ENCODE measurements at places on chromosomes 3 and 15. TPM values are rescaled to one million over a fixed set of nuclear protein-coding genes. Genes with fewer than 3 reads are reported as not detected.
A peak's percentile ranks its signal among the peaks of the same experiment; 100 is the strongest.

GRCh38 chr3:122305818-122306621 is 19.0 kb upstream of the CSTA start:
- DNase-seq = no peak
- no peak overlapping the region for H3K4me3 ChIP-seq
- H3K36me3 ChIP-seq = no peaks in the 10 kb centered on the region
- no peak overlapping the region for H3K27ac ChIP-seq
- H3K27me3 ChIP-seq = no peaks in the 10 kb centered on the region
- no peaks in the 10 kb centered on the region for H3K4me1 ChIP-seq

- H3K27ac ChIP-seq = no peak overlapping the region
- no peak overlapping the region for H3K4me3 ChIP-seq
- H3K4me1 ChIP-seq = peaks cover 19% of the 10 kb centered on the region
- H3K27me3 ChIP-seq = no peaks in the 10 kb centered on the region
These were observed 248.6 kb downstream of the RPLP1 start for GRCh38 chr15:69701198-69701597.

- no peaks in the 10 kb centered on the region for H3K36me3 ChIP-seq
- no peak for DNase-seq
- H3K27ac ChIP-seq = no peak overlapping the region
- H3K4me3 ChIP-seq = no peak overlapping the region
These were observed 20.4 kb downstream of the ARPP21 start for GRCh38 chr3:35659768-35660167.

GRCh38 chr3:43971486-43971885 is 270.2 kb upstream of the TOPAZ1 start:
- no peaks in the 10 kb centered on the region for H3K4me1 ChIP-seq
- H3K36me3 ChIP-seq = no peaks in the 10 kb centered on the region
- DNase-seq = no peak
- H3K27me3 ChIP-seq = no peaks in the 10 kb centered on the region
- no peak overlapping the region for H3K4me3 ChIP-seq

- no peaks in the 10 kb centered on the region for H3K4me1 ChIP-seq
- H3K27ac ChIP-seq = no peak overlapping the region
- H3K4me3 ChIP-seq = no peak overlapping the region
- H3K36me3 ChIP-seq = no peaks in the 10 kb centered on the region
- H3K27me3 ChIP-seq = no peaks in the 10 kb centered on the region
These were observed 106.3 kb upstream of the ZBED2 start for GRCh38 chr3:111701292-111701906.

- no peaks in the 10 kb centered on the region for H3K27me3 ChIP-seq
- H3K4me3 ChIP-seq = no peak overlapping the region
- no peaks in the 10 kb centered on the region for H3K36me3 ChIP-seq
- peak overlapping the region; percentile 86 for H3K27ac ChIP-seq
- no peak for DNase-seq
These were observed 12.1 kb downstream of the SEMA3F start for GRCh38 chr3:50167069-50167840.

GRCh38 chr15:89179966-89180875 is 41.2 kb downstream of the RLBP1 start:
- peaks cover 37% of the 10 kb centered on the region for H3K36me3 ChIP-seq
- peaks cover 10% of the 10 kb centered on the region for H3K4me1 ChIP-seq
- no peak for DNase-seq
- no peak overlapping the region for H3K4me3 ChIP-seq
- no peak overlapping the region for H3K27ac ChIP-seq

GRCh38 chr3:128111147-128111546 is 12.5 kb downstream of the RUVBL1 start:
- H3K27me3 ChIP-seq = no peaks in the 10 kb centered on the region
- no peak overlapping the region for H3K27ac ChIP-seq
- no peaks in the 10 kb centered on the region for H3K36me3 ChIP-seq
- H3K4me1 ChIP-seq = peaks cover 11% of the 10 kb centered on the region
- H3K4me3 ChIP-seq = no peak overlapping the region

- no peaks in the 10 kb centered on the region for H3K27me3 ChIP-seq
- H3K36me3 ChIP-seq = peaks cover 31% of the 10 kb centered on the region
- H3K4me1 ChIP-seq = no peaks in the 10 kb centered on the region
- no peak overlapping the region for H3K4me3 ChIP-seq
- DNase-seq = no peak
These were observed 13.4 kb downstream of the IFT57 start for GRCh38 chr3:108208831-108209230.

GRCh38 chr3:45657853-45658252 is 31.3 kb upstream of the SACM1L start:
- H3K27me3 ChIP-seq = no peaks in the 10 kb centered on the region
- no peaks in the 10 kb centered on the region for H3K36me3 ChIP-seq
- H3K4me3 ChIP-seq = no peak overlapping the region
- H3K4me1 ChIP-seq = peaks cover 8% of the 10 kb centered on the region
- no peak overlapping the region for H3K27ac ChIP-seq
- DNase-seq = no peak

DNA sequence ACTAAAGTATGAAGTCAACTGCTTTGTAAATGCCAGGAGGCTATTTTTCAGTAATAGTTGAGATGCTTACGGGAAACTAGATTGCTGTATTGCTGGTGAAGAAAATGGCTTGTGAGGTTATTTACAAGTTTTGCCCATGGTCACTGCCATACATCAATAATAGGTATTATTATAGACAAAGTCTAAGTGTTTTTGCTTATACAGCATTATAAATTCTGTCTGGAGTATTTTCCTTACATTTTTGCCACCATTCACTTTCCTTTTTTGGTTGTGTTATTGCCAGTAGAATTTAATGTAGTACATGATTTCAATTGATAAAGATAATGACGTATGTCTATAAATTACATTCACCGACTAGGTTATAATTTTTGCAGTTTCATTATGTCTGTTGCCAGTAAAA is 114.2 kb downstream of the CDIN1 start:
- DNase-seq = no peak
- H3K4me3 ChIP-seq = no peak overlapping the region
- no peaks in the 10 kb centered on the region for H3K36me3 ChIP-seq
- H3K27me3 ChIP-seq = no peaks in the 10 kb centered on the region
- no peaks in the 10 kb centered on the region for H3K4me1 ChIP-seq
- H3K27ac ChIP-seq = no peak overlapping the region

DNA sequence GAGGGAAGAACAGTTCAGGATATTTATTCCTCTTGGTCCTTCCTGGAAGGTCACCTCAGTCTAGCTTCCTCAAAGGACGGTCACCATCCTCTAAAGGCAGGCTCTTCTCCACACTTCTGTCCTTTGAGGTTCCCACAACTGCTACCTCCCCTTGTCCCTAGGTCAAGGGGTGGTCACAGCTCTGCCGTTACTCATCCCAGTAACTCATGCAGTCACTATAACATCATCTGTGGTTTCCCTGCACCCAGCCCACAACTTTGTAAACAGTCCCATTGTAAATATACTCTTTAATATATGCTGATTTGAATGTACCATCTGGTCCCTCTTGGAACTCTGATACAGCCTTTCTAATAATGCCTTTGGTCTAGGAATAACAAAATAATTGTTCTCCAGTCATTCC is 887.4 kb downstream of the FHIT start:
- H3K4me1 ChIP-seq = no peaks in the 10 kb centered on the region
- no peak overlapping the region for H3K4me3 ChIP-seq
- H3K27me3 ChIP-seq = no peaks in the 10 kb centered on the region
- no peak for DNase-seq
- H3K27ac ChIP-seq = no peak overlapping the region
- H3K36me3 ChIP-seq = no peaks in the 10 kb centered on the region

GRCh38 chr3:155908086-155908485 is 37.6 kb downstream of the GMPS start:
- peaks cover 55% of the 10 kb centered on the region for H3K36me3 ChIP-seq
- no peaks in the 10 kb centered on the region for H3K4me1 ChIP-seq
- no peaks in the 10 kb centered on the region for H3K27me3 ChIP-seq
- H3K27ac ChIP-seq = no peak overlapping the region

DNA sequence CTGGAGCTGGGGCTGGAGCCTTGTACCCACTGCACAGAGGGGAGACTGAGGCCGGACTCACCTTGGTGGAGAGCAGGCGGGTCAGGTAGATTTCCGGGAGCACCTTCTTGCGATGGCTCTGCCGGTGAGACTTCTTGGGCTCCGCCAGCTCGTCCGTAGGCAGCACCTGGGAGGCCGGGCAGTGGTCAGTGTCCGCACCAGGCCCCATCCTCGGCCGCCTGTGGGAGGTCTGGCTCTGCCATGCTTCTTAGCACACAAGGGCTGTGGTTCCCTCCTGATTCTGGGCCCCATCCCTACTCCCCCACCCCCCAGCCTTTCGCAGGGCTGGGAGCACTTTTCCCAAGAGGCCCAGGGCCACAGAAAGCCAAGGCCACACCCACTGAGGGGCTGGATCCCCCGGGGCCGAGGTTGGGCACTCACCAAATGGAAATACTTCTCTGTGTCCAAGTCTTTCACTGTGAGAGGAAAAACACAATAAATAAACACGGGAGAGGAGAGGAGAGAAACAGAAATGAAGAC is 17.4 kb downstream of the H1-8 start:
- no peaks in the 10 kb centered on the region for H3K36me3 ChIP-seq
- no peak for DNase-seq
- peaks cover 99% of the 10 kb centered on the region for H3K4me1 ChIP-seq
- peak overlapping the region; percentile 85 for H3K27ac ChIP-seq
- H3K4me3 ChIP-seq = no peak overlapping the region

DNA sequence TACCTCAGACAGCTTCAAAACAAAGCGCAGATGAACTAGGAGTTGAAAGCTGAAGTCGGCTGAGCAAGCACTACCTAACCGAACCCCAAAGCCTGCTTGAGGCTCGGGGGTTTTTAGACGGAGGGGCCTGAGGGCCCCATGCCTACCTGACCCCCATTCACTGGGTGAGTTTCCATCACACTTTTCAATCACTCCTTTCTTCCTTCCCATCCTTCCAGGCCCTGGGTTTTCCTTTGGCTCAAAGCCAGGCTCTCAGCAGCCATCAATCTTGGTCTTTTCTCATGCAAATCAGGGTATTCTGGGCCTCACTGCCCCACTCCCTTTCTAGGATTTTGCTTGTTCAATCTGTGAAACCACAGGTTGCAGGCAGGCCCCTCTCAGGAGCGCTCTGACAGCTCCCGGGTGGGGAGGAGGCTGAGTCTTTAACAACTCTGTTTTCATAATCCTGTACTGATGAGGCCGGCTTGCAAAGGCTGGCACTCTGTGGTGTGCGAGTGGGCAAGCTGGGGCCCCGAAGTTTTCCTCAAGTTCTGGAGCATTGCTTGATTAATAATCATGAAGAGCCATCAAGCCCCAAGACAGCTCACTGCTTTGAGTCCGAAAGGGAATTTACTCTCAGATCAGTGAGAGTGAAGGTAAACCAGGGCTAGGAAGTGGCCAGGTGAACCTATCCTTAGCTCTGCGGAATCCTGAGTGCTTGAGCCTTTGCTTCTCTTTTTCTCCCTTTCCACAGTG is 97.6 kb downstream of the FRMD4B start:
- H3K27me3 ChIP-seq = no peaks in the 10 kb centered on the region
- peaks cover 6% of the 10 kb centered on the region for H3K36me3 ChIP-seq
- no peak for DNase-seq
- no peak overlapping the region for H3K27ac ChIP-seq
- H3K4me1 ChIP-seq = no peaks in the 10 kb centered on the region
- no peak overlapping the region for H3K4me3 ChIP-seq

DNA sequence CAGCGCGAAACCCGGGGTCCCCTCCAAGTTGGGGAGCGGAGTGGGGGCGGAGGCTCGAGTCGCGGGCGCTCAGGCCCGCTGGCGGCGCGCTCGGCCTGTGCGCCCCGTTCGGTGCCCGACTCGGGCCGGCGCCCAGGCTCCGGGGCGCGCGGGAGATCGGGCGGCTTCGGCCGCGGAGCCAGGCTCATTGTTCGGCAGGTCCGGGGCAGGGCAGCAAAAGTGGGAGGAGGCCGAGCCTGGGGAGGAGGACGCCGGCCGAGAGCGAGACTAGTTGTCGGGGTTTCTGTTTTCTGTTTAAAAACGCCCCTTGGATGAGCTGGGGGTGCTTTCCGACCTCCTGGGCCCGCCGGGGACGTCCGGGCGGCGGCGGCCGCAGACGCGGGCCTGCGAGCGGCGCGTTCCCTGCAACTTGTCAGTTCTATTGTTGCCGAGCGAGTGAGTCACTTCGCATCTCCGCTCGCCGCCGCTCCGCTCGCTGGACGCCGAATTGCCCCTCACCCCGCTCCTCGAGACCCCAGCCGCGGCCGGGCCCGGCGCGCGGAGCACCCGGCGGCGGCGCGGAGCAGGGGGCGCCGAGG is 676 bp downstream of the TCF12 start:
- peak overlapping the region; percentile 80 for H3K4me3 ChIP-seq
- peak overlapping the region; percentile 96 for H3K27ac ChIP-seq
- no peak for DNase-seq
- H3K36me3 ChIP-seq = no peaks in the 10 kb centered on the region
- H3K4me1 ChIP-seq = peaks cover 61% of the 10 kb centered on the region
- no peaks in the 10 kb centered on the region for H3K27me3 ChIP-seq

DNA sequence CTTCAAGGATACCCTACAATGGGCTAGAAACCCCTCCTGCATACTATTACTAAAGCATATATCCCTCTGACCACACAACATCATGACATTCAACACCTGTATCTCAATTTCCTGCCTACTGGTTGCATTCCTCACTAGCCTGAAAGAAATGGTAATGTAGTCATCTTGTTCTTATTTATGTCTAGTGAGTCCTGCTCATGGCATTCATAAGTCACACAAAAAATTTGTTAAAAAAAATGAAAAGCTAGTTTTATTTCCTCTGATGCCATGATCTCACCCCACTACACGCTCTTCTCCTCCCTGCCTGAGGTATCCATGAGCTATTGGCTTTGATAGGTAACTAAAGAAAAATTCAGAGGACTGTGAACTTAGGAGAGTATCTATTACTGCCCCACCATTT is 284.5 kb downstream of the ZNF385D start:
- H3K27ac ChIP-seq = no peak overlapping the region
- H3K4me1 ChIP-seq = no peaks in the 10 kb centered on the region
- H3K4me3 ChIP-seq = no peak overlapping the region
- no peaks in the 10 kb centered on the region for H3K27me3 ChIP-seq

Gene ALDH1A2
- total RNA-seq = 22.1 TPM

Gene IGDCC3
- total RNA-seq = 0.49 TPM

Gene LTF
- total RNA-seq = not detected

Gene CCR2
- 1.2 TPM for total RNA-seq
